ENCODE measurements at places on chromosomes 2 and 18.
A peak's percentile ranks its signal among the peaks of the same experiment; 100 is the strongest.

DNA sequence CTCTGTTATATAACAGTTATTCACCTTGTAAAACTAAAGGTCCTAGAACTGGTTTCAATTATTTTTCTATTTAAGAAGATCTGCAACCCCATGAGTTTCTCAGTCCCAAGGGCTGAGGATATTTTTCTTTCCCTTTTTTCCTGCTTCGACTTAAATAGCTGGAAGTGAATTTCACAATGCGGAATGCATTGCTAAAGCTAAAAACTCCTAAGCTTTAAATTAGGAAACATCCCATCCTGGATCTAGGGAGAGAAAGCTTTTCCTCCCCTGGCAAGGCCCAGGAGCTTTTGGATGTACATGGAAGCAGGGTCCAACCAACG, 1.4 kb downstream of the RFX8 start:
- DNase-seq, result no peak

GRCh38 chr2:86350751-86351150, 13.3 kb upstream of the REEP1 start:
- DNase-seq, result no peak

GRCh38 chr2:120778244-120778643, 42.6 kb downstream of the GLI2 start:
- DNase-seq, result no peak

- no peak for DNase-seq
Observed at GRCh38 chr2:20571231-20571630, 79.7 kb downstream of the HS1BP3 start.

- no peak for DNase-seq
Observed at GRCh38 chr2:127887776-127888130, 2.0 kb upstream of the AMMECR1L start.

GRCh38 chr2:68762665-68763064, 28.1 kb downstream of the ARHGAP25 start:
- no peak for DNase-seq

- no peak for DNase-seq
Observed at GRCh38 chr2:203534621-203535077, 452 bp downstream of the RAPH1 start.

- no peak for DNase-seq
Observed at GRCh38 chr18:61549416-61549815, 216.2 kb downstream of the CDH20 start.

DNA sequence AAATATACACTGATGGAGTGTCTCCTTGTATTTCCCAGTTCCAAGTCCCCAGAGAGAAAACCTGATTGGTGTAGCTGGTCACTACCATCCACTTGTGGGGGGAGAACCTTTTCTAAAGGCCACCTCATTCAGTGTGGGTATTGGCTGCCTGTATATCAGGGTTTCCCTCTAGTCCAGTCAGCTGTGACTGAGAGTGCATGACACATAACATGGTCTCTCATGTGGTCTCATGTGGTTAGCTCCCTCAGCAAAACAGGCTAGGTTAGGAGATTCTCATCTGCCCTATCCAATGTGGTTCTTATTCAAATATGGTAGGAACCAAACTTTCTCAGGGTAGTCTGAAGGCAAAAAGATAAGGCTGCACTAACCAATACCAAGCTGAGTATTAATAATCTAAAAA, 4.1 kb upstream of the GORASP2 start:
- no peak for DNase-seq

DNA sequence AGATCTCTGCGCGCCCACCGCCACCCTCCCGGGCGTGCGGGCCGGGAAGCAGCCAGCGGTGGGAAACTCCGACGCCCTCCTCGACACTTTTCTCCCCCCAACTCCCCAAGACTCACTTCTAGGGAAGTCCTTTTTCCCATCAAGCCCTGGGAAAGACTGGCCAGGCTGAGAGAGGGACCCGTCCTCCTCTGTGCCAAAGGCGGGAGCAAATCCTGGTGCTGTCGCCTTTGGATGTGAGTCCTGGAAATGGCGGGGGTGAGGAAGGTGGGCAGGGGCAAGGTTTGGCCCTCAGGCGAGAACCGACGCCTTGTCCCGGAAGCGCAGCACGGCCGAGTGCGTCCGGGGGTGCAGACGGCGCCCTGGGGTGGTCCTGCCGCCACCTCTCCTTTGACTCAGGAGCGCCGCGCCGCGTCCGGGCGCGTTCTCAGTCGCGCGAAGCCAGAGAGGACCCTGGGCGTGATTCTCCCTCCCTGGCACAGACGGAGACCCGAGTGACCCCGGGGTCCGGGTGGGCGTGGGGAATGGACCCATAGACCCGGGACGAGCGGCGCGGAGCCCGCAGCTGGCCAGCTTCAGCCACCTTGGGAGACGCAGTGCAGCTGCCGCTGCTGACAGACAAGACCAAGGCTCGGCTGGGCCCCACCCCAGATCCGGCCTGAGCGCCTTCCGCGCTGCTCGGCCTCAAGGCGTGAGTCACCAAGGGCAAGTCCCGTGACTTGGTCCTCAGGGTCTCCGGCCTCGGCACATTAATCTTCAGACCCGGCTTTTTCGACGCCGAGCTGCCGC, 3.5 kb upstream of the LBX2 start:
- DNase-seq, result peak; percentile 58

- no peak for DNase-seq
Observed at GRCh38 chr2:109176928-109177327, 47.9 kb downstream of the SH3RF3 start.

GRCh38 chr2:160630801-160631590, 137.4 kb upstream of the RBMS1 start:
- no peak for DNase-seq

DNA sequence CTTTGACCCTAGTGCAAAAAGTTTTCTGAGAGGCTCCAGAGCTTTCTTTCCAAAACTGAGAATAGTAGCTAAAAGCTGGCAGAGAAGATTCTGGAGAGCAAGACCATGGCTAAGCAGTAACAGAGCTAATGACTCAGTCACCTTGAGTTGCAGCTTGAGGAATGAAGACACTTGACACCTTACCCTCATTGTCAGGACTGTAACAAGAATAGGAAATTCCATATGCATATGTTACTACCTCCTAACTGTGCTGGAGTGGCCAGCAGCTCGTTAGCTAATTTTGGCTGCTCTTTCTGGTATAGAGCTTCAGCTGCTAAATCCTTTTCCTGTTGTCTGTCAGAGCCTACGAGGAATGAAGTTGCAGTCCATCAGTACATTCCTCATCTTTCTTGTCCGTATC, 68.6 kb upstream of the LHCGR start:
- DNase-seq, result no peak

- no peak for DNase-seq
Observed at GRCh38 chr18:37483221-37483971, 82.2 kb downstream of the CELF4 start.

DNA sequence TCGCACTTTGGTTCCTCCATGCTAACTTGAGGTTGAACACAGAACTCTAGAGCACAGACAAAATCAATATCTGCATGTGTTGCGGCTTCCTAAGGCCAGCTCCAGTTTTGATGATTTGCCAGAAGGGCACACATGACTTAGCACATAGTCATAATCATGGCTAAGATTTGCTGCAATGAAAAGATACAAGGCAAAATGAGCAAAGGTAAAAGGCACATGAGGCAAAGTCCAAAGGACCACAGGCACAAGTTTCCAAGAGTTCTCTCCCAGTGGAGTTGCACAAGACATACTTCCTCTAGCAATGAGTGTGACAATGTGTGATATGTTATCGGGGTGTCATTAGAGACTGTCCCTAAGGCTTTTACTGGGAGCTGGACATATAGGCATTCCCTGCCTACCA, 24.2 kb upstream of the CXXC1 start:
- DNase-seq, result peak; percentile 7

DNA sequence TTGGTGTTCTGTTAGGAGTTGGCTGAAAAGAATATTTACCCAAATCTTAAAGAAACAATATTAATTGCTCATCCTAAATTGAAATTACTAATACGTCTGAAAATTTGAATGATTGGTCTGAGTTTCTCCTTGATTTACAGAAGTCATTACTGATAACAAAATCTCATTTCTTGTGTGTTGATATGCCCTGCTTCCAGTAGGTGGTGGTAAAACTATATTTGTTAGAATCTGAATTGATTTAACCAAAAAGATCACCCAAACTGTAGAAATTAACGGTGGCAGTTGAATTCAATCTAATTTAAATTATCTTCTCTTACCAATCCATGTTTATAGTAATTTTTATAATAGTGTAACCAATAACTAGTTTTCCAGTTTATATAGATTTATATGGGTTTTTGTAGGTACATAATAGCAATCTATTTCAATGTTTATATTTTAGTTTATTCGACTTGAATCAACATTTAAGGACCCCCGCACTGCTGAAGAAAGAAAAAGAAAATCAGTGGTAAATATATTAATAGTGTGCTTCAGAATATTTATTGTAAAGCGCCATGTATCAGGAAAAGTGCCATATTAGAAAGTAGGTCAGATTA, 38.3 kb downstream of the PAPOLG start:
- DNase-seq, result no peak

GRCh38 chr18:10234281-10234680, 220.2 kb upstream of the APCDD1 start:
- no peak for DNase-seq

DNA sequence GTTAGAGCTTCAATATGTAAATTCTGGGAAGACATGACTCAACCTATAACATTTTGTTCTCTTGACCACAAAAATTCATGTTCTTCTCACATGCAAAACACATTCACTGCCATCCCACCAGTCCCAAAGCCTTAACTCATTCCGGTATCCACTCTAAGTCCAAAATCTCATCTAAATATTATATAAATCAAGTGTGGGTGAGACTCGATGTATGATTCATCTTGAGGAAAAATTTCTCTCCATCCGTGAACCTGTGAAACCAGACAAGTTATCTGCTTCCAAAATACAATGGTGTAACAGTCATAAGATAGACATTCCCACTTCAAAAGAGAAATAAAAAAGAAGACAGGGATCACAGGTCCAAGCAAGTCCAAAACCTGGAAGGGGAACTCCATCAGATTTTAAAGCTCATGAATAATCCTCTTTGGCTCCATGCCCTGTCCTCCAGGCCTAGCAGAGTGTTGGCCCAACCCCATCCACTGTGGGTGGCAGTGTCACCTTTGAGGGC, 101.3 kb downstream of the RAD51AP2 start:
- peak; percentile 61 for DNase-seq

DNA sequence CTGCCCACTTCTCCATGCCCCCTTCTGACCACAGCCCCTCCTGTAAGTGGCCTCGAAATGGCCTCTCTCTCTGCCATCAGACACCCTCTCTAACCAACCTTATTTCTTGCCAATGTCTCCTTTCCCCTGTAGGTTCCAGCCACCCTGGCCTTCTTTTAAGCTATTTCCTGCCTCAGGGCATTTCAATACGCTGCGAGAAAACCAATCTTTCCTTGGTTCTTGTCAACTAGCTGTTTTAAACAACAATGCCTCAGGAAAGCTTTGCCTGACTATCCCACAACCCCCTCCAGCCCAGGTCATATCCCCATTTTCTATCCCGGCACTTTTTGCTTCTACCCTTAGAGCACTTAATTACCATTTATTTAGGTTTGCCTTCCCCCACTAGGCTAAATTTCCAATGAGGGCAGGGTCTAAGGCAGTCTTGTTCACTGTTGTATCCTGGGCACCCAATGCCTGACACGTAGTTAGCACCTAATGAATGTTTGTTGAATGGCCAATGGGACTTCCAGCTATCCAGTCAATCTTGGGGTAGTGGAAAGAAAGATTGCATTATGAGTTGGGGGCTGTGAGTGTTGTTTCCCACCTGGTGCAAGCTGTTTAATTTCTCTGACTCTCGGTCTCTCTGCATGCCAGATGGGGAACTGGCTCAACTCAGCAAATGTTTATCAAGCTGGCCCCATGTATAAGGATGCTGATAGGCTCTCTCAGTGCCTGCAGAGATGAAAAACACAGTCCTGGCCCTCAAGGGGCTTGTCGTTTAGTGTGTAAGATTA, 291.2 kb downstream of the SRBD1 start:
- DNase-seq, result no peak

DNA sequence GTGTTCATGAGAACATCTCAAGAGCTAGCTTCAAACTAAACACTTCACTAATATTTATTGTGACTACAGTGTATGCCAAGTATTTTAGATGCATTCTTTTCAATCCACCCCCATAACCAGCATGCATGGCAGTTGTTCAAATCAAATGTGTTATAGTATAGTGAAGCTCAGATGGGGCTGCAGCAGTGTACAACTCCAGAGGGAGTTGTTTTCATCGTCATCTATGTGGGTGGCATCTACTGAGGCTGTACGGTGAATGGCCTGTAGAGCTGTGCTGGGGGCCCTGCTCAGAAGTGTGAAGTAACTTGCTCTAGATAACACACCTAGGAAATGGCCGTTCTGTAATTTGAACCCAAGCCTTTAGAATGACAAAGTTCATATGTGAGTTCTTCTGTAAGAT, 71.8 kb upstream of the LRATD1 start:
- no peak for DNase-seq

DNA sequence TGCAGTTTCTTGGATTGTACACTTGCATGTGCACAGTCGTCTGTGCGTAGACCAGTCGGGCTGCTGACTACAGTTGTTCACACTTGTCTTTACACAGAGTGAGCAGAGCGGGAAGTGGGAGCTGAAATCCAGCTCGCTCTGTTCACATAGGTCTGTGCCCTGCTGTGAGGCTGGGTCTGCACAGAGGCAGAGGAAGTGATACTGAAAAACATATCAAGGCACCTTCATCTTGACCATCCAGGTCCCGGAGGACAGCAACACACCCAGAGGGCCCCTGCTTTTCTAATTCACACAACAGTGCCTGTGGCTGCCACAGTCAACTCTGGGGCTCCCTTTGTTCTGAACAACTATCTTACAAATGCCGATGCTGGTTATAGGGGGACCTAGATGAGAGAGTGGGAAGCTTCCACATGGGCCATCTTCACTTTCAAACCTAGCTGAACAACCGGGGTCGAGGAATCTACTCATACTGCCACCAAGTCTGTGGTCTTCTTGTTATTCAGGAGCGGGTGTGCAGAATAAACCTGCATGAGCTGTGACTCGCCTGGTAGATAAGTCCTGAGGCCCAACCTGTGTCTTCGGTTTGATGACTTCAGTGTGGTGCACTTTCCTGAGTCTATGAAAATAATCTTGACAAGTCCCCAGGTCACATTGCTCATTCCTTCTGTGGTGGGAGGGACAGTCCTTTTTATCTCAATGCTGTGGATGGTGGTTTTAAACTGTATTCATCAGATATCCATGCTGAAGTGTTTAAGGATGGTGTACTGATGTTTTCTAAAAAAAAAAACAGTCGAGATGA, 3.5 kb upstream of the ADNP2 start:
- no peak for DNase-seq

GRCh38 chr2:158071018-158071417, 30.7 kb upstream of the UPP2 start:
- DNase-seq, result no peak

GRCh38 chr2:132607426-132608090, 62.4 kb downstream of the LYPD1 start:
- DNase-seq, result no peak

DNA sequence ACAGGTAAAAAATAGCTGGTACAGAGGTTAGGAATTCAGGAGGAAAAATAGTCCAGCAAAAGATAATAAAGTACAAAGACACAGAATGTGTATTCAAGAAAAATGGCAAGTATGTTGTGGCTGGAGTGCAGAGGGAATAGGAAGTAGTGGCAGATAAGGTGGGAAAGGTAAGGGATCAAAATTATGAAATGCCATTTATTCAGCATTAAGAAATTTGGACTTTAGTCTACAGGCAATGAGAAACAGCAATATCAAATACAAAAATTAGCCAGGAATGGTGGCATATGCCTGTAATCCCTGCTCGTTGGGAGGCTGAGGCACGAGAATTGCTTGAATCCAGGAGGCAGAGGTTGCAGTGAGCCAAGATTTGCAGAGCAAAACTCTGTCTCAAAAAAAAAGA, 10.3 kb downstream of the MMADHC start:
- DNase-seq, result no peak

GRCh38 chr2:179262077-179262660, 2.5 kb downstream of the SESTD1 start:
- DNase-seq, result no peak

- no peak for DNase-seq
Observed at GRCh38 chr2:164114937-164115336, 379.1 kb upstream of the FIGN start.
